ENCODE measurements at places on chromosomes 11 and 22.

GRCh38 chr11:23688835-23689234 lies 808.0 kb upstream of the LUZP2 start:
- no peak overlapping the region for H3K27ac ChIP-seq
- no peaks in the 10 kb centered on the region for H3K4me1 ChIP-seq
- DNase-seq = no peak
- no peak overlapping the region for H3K4me3 ChIP-seq

DNA sequence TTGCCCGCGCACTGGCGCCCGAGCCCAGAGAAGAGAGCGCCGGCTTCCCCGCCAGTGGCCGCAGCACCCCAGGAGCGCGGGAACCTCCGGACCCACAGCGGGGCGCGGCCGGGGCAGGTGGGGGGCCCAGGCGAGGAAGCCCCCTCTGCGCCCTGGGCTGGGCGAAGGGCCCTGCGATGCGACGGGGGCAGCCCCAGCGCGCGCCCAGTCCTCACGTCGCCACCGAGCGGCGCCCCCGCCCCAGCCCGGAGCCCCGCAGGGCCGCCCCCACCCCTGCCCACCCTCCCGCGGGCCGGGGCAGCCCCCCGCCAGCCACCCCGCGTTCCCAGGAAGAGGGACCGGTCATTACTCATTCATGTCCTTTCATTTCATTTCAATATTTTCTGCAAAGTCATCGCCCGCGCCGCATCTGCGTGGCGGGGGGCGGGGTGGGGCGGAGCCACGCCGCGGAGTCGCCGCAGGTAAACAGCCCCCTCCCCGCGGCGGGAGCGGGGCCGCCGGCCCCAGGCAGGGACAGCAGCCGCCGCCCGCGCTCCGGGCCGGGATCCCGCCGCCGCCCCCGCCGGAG lies 673 bp upstream of the PANX2 start:
- no peak overlapping the region for H3K27ac ChIP-seq
- H3K27me3 ChIP-seq = peaks cover 48% of the 10 kb centered on the region
- no peaks in the 10 kb centered on the region for H3K4me1 ChIP-seq
- no peaks in the 10 kb centered on the region for H3K36me3 ChIP-seq
- H3K4me3 ChIP-seq = peak overlapping the region; percentile 60

- H3K27ac ChIP-seq = no peak overlapping the region
- no peak for DNase-seq
- H3K36me3 ChIP-seq = no peaks in the 10 kb centered on the region
- no peak overlapping the region for H3K4me3 ChIP-seq
Observed at GRCh38 chr11:110219006-110219785, 77.2 kb downstream of the RDX start.

GRCh38 chr11:28819741-28820140 lies 711.6 kb downstream of the METTL15 start:
- no peak overlapping the region for H3K27ac ChIP-seq
- H3K4me3 ChIP-seq = no peak overlapping the region
- H3K4me1 ChIP-seq = no peaks in the 10 kb centered on the region

DNA sequence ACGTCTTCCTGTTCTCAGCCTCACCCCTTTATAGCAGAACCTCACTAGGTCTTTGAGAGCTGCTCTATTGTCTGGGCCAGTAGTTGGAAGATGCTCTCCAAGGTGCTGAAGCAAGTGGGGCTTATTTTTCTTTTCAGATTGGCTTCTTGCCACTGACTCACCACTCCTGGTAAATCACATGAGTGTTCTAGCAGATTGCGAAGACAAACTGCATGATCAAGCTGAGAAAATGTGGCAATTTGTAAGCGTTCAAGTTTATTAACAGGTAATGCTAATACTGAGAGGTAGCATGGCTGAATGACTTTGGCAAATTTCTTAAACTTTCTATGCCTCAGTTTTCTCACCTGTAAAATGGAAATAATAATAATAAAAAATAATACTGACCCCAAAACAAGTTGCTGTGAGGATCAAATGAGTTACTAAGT lies 59.2 kb downstream of the CACNG2 start:
- no peak overlapping the region for H3K27ac ChIP-seq
- no peak for DNase-seq
- peaks cover 70% of the 10 kb centered on the region for H3K27me3 ChIP-seq

- no peak overlapping the region for H3K4me3 ChIP-seq
- DNase-seq = no peak
- no peaks in the 10 kb centered on the region for H3K36me3 ChIP-seq
- no peaks in the 10 kb centered on the region for H3K27me3 ChIP-seq
- H3K4me1 ChIP-seq = no peaks in the 10 kb centered on the region
Observed at GRCh38 chr22:37979782-37980181, 4.6 kb downstream of the SOX10 start.

DNA sequence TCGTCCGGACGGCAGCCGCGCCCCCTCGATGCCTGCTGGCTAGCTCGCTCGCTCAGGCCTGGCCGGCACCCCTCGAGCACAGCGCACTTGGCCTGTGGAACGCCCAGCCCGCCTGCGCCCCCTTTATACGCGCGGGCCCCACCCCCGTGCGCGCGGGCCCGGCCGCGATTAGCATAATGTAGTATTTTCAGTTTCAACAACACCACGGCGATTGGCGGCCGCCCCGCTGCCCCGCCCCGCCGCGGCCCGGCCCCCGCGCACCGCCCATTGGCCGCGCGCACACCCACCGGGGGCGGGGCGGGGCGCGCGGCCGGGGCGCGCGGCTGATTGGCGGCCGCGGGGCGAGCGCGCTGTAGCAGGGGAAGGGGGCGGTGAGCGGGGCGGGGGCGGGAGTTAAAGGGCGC lies at the start of gene CDKN1C:
TSS of gene CDKN1C (minus strand) at position 98 of the 404 bp plus-strand sequence. CDS start 319 bp downstream, outside the sequence.
- H3K27ac ChIP-seq = peak within 1 kb of the TSS; percentile 81
- peak; percentile 93 for DNase-seq
- H3K36me3 ChIP-seq = no peaks in the 10 kb centered on the region
- peaks cover 16% of the 10 kb centered on the region for H3K4me1 ChIP-seq
- H3K27me3 ChIP-seq = no peaks in the 10 kb centered on the region

GRCh38 chr11:120401506-120401905 lies 65.3 kb downstream of the ARHGEF12 start:
- no peaks in the 10 kb centered on the region for H3K27me3 ChIP-seq
- H3K4me3 ChIP-seq = peak overlapping the region; percentile 56
- peaks cover 69% of the 10 kb centered on the region for H3K4me1 ChIP-seq
- H3K36me3 ChIP-seq = no peaks in the 10 kb centered on the region
- DNase-seq = no peak
- peak overlapping the region; percentile 89 for H3K27ac ChIP-seq

- DNase-seq = no peak
- no peaks in the 10 kb centered on the region for H3K36me3 ChIP-seq
- H3K4me1 ChIP-seq = peaks cover 16% of the 10 kb centered on the region
- no peak overlapping the region for H3K4me3 ChIP-seq
- no peaks in the 10 kb centered on the region for H3K27me3 ChIP-seq
- no peak overlapping the region for H3K27ac ChIP-seq
Observed at GRCh38 chr11:36023922-36024321, 80.1 kb downstream of the LDLRAD3 start.

GRCh38 chr11:125872138-125872491 lies 15.4 kb upstream of the HYLS1 start:
- H3K4me3 ChIP-seq = no peak overlapping the region
- no peaks in the 10 kb centered on the region for H3K36me3 ChIP-seq
- no peak overlapping the region for H3K27ac ChIP-seq
- H3K27me3 ChIP-seq = no peaks in the 10 kb centered on the region
- no peaks in the 10 kb centered on the region for H3K4me1 ChIP-seq

DNA sequence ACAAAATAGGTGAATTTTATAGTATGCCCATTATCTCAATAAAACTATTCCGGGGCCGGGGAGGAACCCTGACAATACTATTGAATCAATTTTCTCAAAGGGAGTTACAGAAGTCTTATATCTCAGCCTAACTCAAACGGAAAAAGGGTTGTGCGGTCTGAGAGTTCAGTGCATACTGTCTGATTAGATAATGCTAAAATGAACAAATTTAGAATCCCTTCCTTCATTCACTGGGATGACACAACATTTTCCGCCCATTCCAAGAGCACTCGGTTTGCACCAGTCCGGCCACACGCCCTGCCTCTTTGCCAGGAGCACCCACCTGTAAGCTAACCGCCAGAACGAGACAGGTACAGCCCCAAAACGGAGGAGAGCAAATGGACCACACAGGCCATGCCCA lies 50.0 kb upstream of the NFRKB start:
- no peak overlapping the region for H3K4me3 ChIP-seq
- no peak for DNase-seq
- no peaks in the 10 kb centered on the region for H3K4me1 ChIP-seq
- H3K27me3 ChIP-seq = no peaks in the 10 kb centered on the region

DNA sequence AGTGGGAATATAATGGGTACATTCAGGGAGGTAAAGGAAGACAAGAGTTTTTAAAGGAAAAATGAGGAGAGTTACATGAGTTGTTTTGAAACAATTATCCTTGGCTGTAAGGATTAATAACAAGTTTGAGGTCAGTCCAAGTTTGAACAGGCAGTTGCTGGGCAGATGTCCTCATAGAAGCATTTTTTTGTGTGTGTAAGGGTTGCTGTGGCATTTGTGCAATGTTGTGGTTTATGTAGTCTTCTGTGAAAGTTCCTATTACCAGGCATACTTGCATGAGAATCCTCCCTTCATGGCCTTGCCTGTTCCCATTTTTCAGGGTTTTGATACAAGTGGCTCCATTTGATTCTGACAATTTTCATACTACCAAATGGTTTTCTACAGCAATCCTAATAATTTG lies 400.2 kb downstream of the KCNA4 start:
- H3K4me1 ChIP-seq = no peaks in the 10 kb centered on the region
- H3K27ac ChIP-seq = no peak overlapping the region
- no peak overlapping the region for H3K4me3 ChIP-seq
- no peak for DNase-seq
- no peaks in the 10 kb centered on the region for H3K36me3 ChIP-seq

- no peak overlapping the region for H3K4me3 ChIP-seq
- no peak overlapping the region for H3K27ac ChIP-seq
- H3K27me3 ChIP-seq = no peaks in the 10 kb centered on the region
- H3K4me1 ChIP-seq = no peaks in the 10 kb centered on the region
Observed at GRCh38 chr11:102306048-102306597, 11.2 kb upstream of the BIRC3 start.

DNA sequence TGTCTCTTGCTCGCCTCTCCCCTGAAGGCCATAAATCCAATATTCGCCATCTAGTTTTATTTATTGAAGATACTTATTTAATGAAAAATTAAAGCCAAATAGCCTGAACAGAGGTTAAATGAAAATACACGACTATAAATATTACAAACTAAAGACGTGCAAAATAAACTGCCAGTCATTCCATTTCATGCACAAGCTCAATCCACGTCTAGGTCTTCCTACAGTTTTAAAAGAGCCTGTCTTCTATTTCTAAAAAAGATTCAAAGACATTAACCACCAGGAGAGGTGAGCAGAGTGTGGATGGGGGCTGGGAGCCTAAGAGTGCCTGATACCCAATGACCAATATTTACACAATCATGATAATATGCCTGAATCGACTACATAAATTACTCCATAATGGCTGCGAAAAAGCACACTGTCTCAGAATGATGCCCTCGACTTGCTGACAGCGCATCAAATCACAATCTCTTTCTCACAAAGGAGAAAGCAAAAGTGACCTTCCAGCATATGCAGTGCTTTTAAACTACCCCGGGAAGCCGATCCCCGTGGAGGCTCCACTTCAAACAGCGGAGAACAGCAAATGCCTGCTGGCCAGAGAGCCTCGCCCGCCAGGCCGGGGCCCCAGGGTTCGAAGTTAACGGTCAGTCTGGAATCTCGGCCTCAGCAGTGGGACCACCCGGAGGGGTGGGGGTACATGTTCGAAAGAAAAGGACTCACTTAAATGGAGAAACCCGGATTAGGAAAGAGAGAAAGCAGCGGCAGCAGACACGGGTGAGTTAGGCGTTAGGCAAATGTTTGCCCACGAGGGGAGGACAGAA lies 1.7 kb downstream of the FCHSD2 start:
- peaks cover 18% of the 10 kb centered on the region for H3K4me1 ChIP-seq
- peaks cover 21% of the 10 kb centered on the region for H3K36me3 ChIP-seq
- H3K27me3 ChIP-seq = no peaks in the 10 kb centered on the region
- DNase-seq = no peak
- H3K27ac ChIP-seq = peak overlapping the region; percentile 95
- H3K4me3 ChIP-seq = peak overlapping the region; percentile 78

- H3K27me3 ChIP-seq = no peaks in the 10 kb centered on the region
- no peaks in the 10 kb centered on the region for H3K36me3 ChIP-seq
- no peak overlapping the region for H3K4me3 ChIP-seq
- no peak overlapping the region for H3K27ac ChIP-seq
- DNase-seq = peak; percentile 31
Observed at GRCh38 chr11:69489746-69490365, 8.4 kb downstream of the LINC01488 start.

- no peaks in the 10 kb centered on the region for H3K27me3 ChIP-seq
- peaks cover 19% of the 10 kb centered on the region for H3K4me1 ChIP-seq
- peak overlapping the region; percentile 87 for H3K4me3 ChIP-seq
- H3K36me3 ChIP-seq = peaks cover 44% of the 10 kb centered on the region
- peak overlapping the region; percentile 91 for H3K27ac ChIP-seq
Observed at GRCh38 chr22:39502789-39503409, 809 bp downstream of the MIEF1 start.

GRCh38 chr11:117743121-117743815 lies 53.7 kb downstream of the DSCAML1 start:
- no peak overlapping the region for H3K27ac ChIP-seq
- no peak overlapping the region for H3K4me3 ChIP-seq
- no peaks in the 10 kb centered on the region for H3K27me3 ChIP-seq
- no peaks in the 10 kb centered on the region for H3K36me3 ChIP-seq

GRCh38 chr11:77064648-77065217 lies 2.0 kb upstream of the CAPN5 start:
- no peak for DNase-seq
- H3K4me3 ChIP-seq = no peak overlapping the region
- H3K27me3 ChIP-seq = no peaks in the 10 kb centered on the region
- no peaks in the 10 kb centered on the region for H3K36me3 ChIP-seq

DNA sequence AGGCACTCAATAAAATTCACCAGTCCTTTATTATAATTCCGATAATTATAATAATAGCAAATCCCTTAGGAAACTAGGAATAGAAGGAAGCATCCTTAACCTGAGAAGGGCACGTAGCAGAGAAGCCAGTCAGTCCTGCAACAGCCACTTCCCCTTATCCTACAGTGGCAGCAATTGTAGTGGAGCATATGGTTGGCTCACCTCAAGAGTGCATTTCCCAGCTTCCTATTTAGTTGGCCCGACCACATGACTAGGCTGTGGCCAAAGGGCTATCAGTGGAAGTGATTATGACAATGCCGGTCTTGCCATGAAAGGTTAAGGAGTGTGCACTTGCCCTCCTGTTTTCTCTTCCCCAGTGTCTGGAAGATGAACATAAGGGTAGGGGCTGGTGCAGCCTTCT lies 27.0 kb downstream of the TESMIN start:
- no peak overlapping the region for H3K27ac ChIP-seq
- no peak for DNase-seq
- no peak overlapping the region for H3K4me3 ChIP-seq

DNA sequence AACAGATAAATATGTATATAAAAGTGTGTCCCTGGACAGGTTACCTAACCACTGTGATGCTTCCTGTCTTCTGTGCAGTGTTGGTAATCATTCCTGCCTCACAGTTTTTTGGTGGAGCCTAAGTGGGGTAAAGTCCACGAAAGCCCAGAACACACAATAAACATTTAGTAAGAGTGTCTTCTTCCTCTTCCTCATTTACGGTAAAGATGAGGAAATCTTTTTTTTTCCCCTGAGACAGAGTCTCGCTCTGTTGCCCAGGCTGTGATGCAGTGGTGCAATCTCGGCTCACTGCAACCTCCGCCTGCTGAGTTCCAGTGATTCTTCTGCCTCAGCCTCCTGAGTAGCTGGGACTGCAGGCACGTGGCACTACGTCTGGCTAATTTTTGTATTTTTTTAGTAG lies 117.1 kb downstream of the LDLRAD3 start:
- H3K27me3 ChIP-seq = no peaks in the 10 kb centered on the region
- H3K4me3 ChIP-seq = no peak overlapping the region
- H3K27ac ChIP-seq = no peak overlapping the region
- DNase-seq = no peak
- no peaks in the 10 kb centered on the region for H3K36me3 ChIP-seq
